ENCODE measurements at places on chromosomes 7 and 10.

GRCh38 chr7:87199700-87200450, 19.7 kb downstream of the TMEM243 start:
- DNase-seq: no peak

DNA sequence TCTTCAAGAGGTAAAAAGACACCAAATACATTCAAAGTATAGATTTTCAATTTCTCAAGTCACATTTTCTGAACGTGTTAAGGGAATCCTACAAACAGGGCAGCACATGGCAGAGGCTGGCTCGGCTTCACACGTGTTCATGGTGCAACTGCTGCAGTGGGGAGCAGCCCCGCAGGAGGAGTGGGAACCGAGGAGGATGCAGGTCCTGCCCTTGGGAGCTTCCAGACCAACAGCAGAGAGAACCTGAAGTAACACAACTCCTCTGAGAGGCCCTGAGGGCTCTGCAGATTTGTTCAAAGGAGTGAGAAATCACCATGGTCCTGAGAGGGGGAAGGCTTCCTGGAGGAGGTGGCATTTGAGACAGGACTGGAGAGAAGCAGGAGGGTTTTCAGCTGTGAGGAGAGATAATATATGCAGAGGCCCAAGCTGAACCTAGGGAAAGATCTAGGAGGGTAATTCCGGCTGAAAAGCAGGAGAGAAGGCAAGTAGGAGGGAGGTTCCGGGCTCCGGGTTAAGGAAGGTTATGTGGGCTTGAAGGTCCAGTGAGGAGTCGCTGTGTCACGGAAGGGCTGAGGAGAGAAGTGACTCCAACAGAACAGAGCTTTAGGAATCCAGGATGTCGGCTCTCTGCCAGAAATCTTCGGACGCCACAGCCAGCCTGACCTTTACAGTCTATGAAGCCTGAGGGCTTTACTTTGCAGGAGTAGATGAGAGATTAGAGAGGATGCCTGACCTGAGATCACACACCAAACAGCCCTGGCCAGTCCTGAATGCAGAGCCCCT, 77.5 kb downstream of the GPR26 start:
- DNase-seq: no peak

GRCh38 chr7:84904561-84904960, 282.3 kb downstream of the SEMA3D start:
- no peak for DNase-seq

GRCh38 chr7:26343320-26343832, 51.7 kb downstream of the SNX10 start:
- no peak for DNase-seq

GRCh38 chr7:102446387-102447156, 13.2 kb downstream of the ORAI2 start:
- no peak for DNase-seq

- no peak for DNase-seq
Measured at GRCh38 chr7:88826222-88826621, 30.7 kb upstream of the TEX47 start.

DNA sequence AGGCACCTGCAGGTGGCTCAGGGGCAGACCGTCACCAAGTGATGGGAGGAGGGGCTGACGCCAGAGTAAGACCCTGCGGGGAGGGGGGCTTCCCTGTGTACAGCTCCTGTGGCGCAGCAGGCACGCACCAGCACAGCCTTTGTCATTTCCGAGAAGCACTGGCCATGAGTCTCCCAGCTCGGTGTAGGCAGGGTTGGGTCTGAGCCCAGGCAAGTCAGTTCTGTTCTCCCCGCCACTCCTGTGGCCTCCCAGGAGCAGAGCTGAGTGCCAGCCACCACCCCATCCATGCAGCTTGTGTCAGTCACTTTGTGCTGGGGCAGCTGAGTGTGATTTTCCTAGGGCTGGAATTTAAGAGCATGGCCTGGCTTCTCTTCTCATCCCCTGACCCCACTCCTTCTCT, 13.2 kb downstream of the CPSF4 start:
- DNase-seq: no peak

- DNase-seq: no peak
Measured at GRCh38 chr7:106462365-106462859, 177.6 kb upstream of the NAMPT start.

DNA sequence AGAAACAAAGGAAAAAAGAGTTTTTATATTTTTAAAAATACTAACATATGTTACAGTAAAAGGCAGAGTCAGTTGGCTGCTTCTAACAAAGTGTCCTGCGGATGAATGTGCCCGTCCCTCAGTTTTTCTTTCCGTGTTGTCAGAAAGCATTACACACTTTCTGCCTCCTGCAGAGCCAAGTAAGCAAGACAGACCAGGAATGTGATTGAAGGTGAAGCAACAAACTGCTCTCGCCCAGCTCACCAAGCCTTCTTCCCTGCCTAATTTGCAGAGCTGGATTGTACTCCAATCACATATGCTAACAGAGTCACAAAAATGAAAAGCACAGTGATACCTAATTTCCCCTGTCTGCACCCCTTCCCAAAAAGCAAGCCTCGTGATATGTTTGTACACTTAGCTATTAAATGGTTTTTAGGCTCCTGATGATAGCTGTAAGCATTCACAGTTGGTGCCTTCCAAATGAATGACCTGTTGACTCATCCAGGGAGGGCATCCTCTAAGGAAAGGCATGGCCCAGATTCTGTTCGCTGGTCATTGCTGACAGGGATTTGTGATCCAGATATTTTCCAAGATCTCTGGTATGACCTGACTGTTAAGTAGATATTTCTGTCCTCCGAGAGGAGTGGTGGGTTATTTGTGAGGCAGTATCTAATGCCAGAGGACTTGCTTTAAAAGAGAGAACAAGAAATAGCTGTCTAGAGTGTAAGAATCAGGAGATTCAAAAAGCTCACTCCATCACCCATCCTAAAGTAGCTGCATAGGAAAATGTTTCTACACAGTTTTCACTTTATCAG, 187.3 kb upstream of the PLXDC2 start:
- no peak for DNase-seq

DNA sequence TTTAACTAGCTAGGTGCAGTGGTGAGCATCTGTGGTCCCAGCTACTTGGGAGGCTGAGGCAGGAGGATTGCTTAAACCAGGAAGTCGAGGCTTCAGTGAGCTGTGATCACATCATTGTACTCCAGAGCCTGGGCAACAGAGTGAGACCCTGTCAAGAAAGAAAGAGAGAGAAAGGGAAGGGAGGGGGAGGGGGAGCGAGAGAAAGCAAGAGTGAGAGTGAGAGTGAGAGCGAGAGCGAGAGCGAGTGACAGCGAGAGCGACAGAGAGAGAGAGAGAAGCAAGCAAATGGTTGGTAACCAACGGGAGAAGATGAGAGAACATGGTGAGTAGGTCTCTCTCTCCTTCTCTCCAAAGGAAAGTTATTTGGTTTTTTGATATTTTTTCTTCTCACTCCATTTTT, 69.8 kb upstream of the DGKI start:
- DNase-seq: no peak

All from effector memory CD4-positive, alpha-beta T cell (primary cell).